ENCODE measurements at places on chromosomes 6 and 20. TPM values are rescaled to one million over a fixed set of nuclear protein-coding genes. Genes with fewer than 3 reads are reported as not detected.

Gene GABRR1
- not detected for total RNA-seq

DNA sequence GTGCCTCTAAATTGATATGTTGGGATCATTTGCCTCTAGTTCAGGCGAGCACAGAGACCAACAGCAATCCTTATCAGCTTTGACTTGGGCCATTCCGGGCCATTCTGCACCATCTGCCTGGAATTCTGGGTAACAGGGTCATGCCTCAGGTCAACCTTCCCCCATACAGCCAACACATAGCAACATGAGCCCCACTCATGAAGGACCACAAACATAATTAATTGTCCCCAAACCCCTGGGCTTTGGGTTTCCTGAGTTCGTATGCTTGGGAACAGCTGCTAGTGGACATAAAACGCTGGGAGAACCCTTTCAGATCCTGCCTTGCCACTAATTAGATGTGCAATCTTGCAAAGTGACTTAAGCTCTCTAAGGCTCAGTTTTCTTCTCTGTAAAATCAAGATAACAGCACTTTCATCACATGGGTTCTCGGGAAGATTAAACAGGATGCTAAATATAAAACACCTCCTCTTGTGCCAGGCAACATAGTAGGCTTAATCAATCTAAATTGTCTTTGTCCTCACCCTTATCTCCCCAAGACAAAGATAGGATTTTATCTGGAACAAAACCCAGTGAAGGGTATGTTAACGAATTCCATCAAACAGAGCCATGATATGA is 426.5 kb downstream of the CD83 start:
- no peak for DNase-seq

GRCh38 chr20:50366270-50367103 is 143.7 kb upstream of the PTPN1 start:
- no peak for DNase-seq

- DNase-seq, result no peak
Observed at GRCh38 chr6:20839630-20840029, 305.4 kb downstream of the CDKAL1 start.

GRCh38 chr20:8994045-8994444 is 74.8 kb upstream of the PLCB4 start:
- no peak for DNase-seq

Gene ZC2HC1B
- not detected for total RNA-seq
